Astrocyte of the hippocampus (primary cell): ENCODE measurements at places on chromosomes 6 and 20.

DNA sequence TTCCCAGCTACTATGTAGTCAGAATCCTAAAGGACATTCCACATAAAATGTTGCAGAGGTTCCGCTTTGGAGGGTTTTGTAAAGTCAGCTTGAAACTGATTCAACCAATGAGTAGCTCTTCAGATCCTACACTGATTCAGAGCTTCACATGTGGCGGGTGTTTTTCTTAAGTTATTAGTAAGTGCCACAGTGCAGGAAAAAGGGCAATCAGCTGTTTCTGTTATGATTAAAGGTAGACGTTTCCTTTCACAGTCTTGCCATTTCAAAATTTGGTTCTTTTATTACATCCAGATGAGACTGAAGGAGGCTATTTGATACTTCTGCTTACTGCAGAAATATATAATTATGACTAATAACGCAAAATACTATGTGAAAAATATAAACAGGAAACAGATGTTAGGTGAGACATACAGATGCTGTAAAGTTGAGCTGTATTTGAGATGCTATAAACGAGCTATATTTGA, 443.9 kb downstream of the CDKAL1 start:
- no peak for DNase-seq

GRCh38 chr20:59273739-59274357, 26.6 kb upstream of the EDN3 start:
- no peak for DNase-seq

DNA sequence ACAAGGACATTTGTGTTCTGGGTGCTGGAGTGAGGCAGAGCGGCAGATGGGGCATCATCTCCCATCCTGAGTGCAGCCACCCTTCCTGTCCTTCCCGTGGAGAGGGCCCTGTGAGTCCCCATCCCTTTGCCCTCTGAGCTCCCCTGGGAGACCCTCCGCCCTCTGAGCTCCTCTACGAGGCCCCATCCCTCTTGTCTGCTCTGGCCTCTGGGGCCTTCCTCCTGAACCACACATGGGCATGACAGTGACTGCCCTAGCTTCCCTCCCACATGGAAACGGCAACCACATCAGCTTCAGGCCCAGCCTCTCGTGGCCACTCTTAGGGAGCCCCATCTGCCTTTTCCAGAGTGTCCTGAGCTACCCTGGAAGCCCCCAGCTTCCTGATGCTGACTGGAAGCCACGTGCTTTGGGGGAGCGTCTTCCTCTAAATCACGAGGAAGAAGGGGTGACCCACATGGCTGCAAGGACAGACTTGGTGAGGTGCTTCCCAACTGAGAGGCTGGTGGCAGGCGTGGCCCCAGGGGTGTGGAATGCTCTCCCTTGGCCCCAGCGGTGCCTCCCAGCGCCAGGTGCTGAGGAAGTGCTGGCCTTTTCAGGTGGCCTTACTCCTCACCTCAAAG, 52.6 kb downstream of the GINS1 start:
- no peak for DNase-seq

- DNase-seq = no peak
These were observed 236.3 kb upstream of the SOX4 start for GRCh38 chr6:21357262-21357661.

DNA sequence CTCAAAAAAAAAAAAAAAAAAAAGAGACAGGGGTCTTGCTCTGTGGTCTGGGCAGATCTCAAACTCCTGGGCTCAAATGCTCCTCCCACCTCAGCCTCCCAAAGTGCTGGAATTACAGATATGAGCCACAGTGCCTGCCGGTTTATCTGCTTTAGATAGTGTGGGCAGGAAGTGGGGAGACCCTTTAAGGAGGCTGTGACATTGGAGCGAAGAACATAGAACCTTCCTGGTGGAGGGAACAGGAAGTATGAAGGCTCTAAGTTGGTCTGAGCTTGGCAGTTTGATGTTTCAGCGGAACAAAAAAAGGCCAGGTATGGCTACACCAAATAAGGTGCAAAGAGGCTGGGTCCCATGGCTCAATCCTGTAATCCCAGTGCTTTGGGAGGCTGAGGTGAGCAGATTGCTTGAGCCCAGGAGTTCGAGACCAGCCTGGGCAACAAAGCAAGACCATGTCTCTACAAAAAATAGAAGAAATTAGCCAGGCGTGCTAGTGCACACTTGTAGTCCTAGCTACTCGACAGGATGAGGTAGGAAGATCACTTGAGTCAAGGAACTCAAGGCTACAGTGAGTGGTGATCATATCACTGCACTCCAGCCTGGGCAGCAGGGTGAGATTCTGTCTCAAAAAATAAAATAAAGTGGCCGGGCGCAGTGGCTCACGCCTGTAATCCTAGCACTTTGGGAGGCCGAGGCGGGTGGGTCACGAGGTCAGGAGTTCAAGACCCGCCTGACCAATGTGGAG, 8.7 kb upstream of the ZMYND8 start:
- DNase-seq = no peak

GRCh38 chr6:170254315-170255213, 36.3 kb downstream of the DLL1 start:
- DNase-seq = no peak

DNA sequence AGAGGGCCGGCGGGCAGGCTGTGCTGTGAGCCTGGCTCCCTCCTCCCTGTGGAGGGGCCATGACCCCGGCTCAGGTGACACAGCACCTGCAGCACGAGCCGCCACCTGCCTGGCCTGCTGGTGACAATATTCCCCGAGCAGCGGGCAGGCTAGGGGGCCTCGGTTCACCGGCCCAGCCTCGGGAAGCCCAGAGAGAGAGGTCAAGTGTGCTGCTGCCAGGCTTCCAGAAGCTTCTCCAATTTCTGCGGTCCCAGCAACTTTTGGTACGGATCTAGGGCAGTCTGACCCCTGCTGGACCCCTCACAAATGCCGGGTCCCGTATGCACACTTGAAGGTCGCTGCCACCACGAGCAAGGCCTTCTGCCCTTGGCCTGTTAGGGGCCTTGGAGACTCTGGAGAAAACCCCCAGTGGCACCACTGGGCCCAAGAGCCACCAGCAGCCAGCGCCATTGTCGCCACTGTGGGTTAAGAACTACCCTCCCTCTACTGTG, 38.6 kb upstream of the NOL4L start:
- DNase-seq = no peak

DNA sequence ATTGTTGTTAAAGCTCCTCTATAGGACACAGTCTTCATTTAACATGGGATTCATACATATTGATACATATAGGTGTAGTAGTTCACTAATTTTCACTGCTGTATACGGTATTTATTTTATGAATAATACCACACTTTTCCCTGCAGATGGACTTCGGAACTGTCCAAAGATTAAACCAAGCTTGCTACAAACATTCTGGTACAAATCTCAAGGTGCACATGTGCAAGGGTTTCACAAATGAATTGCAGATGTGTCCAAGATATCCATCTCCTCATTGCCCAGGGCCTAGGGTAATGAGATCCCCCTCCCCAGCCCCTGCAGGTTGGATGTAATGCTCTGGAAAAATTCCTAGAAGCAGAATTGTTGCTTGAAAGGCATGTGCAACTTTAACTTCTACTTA, 31.4 kb downstream of the DTNBP1 start:
- DNase-seq = no peak

DNA sequence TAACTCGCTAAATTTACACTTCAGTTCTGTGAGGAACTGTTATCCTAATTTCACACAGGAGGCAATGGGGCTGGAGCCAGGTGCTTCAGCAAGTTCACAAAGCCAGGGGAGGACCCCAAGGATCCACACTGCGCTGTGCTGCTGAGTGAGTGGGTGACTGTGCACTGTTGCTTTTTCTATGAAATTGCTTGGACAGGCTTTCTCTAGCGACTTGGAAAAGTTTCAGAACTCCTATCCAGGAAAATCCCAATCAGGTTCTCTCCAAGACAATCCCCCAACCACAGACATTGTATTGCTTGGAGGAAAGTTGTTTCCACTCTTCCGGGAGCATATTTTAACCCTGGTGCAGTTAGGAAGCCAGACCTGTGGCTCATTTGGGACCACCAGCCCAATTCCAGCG, 175.9 kb upstream of the CST7 start:
- peak; percentile 65 for DNase-seq

DNA sequence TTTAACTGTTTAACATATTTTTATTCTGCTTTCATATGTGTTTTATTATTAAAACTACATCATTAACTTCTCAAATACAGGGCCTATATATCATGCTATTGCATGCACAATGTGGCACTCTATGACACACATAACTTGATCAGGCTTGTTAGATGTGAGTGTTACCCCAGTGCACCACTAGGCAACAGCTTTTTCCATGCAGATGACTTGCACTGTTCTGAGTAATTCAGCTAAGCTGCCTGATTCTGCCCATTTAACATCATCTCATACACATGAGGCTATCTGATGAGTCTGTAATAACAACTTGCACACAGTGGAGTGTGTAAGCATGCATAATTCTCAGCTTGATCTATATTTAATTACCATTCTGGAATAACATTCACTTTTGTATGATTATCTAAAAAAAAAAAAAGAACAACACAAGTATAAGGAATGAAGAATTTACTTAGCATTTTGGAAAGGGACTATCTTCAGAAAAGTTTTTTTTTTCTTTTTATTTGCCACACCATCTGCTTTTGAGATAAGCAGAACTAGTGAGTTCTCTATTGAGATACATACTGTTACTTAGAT, 83.1 kb downstream of the GRM1 start:
- no peak for DNase-seq

GRCh38 chr6:22643780-22644179, 74.4 kb downstream of the HDGFL1 start:
- no peak for DNase-seq

DNA sequence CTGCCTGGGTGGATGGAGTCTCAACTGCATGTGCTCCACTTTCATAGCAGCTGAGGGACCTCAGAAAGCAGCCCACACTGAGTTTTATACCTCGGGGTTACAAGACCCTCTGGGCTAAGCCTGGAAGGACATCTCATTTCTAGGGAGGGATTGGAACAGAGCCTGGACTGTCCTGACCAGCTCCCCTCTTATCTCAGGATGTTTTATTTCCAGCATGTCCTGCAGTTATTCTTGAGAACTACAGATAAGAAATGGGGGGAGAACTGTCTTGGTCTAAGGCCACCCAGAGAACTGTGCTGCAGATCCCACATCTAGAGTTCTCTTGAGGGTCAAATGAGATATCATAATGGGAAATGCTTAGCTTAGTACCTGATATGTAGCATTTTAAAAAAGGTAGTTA, 97.3 kb upstream of the CHD6 start:
- no peak for DNase-seq

- no peak for DNase-seq
These were observed 6.8 kb downstream of the THEMIS start for GRCh38 chr6:127894051-127894450.

DNA sequence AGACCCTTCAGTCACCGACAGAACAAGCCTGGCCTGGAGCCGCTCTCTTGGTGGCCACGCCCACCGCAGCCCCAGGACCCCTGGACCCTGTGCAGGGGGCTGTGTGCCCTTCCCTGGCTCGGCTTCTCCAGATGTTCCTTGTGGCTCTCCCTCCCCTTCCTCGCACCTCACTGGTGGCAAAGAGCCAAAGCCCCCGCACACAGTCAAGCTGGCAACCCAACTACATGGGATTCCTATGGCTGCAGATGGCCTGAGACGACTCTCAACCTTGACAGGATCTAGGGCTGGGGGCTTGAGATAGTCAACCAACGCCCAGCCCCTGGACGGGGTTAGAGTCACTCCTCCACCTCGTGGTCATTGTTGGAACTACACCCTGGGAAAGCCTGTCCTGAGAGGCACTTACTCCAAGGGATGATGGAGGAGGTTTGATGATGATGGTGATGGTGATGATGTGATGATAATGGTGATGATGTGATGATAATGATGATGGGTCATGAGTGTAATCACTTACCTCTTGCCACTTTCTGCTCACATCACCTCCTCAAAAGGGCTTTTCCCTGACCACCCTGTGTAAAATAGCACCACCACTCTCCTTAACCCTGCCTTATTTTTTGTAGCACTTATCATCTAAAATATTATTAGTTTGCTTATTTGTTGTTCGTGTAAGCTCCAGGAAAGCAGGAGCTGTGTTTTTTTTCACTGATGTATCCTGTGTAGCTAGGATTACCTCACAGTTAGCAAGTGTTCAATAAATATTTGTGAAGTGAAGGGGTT, 278.4 kb downstream of the LRFN2 start:
- peak; percentile 62 for DNase-seq

- no peak for DNase-seq
These were observed 541 bp downstream of the CDC25B start for GRCh38 chr20:3796477-3797225.

DNA sequence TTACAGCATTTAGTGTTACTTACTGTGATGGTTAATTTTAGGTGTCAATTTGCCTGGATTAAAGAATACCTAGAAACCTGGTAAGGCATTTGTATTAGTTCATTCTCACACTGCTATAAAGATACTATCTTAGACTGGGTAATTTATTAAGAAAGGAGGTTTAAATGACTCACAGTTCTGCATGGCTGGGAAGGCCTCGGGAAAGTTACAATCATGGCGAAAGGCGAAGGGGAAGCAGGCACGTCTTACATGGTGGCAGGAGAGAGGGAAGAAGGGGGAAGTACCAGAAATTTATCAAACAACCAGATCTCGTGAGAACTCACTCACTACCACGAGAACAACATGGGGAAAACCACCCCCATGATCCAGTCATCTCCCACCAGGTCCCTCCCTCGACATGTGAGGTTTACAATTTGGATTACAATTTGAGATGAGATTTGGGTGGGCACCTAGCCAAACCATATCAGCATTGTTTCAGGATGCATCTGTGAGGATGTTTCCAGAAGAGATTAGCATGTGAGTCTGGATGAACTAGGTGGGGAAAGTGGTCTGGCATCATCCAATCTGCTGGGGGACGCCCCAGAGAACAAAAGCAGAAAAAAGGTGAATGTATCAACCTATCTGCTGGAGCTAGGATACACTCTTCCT, 76.8 kb downstream of the MKKS start:
- no peak for DNase-seq

- DNase-seq = no peak
These were observed 81.6 kb downstream of the MANEA start for GRCh38 chr6:95658886-95659285.

DNA sequence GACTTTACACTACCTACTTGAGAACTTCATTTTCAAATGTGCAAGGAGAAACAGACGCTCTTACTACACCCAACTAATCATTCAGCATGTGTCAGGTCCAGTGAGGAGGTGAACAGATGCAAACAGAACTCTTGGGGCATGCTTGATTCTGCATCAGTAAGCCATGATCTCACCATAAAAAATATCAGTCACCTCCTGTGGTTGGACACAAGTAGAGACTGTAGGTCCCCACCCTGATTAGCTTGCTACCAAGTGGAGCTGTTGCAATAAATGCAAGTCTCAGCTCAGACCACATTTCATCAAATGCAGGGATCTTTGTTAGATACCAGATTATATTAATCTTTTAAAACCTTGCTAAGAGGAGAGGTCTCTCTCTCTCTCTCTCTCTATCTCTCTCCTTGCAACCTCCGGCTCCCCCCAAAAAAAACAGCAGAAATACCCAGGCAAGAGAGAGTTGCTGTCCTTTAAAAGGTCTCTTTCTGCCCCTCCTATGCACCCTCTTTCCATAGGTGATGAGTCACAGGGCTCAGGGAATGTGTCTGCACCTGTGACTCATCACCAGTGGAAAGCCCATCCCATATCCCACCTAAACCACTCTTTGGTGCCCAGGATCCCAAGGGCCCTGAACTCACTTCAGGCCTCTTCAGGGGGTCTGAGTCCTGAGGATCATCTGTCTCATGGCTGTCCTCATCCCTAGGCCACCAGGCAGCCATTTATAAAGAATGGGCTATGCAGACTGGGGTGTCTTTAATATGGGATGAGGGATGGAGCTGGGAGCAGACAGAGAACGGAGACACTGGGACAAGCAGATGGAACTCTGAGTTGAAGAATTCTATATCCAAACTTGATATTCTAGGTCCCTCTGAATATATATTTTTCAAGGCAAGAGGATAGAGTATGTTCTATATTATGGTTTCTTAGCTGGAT, 154.5 kb downstream of the QRSL1 start:
- peak; percentile 27 for DNase-seq

- no peak for DNase-seq
These were observed 545.1 kb upstream of the IRAK1BP1 start for GRCh38 chr6:78322068-78322845.
